ENCODE measurements at places on chromosomes 3 and 15. TPM values are rescaled to one million over a fixed set of nuclear protein-coding genes. Genes with fewer than 3 reads are reported as not detected.

DNA sequence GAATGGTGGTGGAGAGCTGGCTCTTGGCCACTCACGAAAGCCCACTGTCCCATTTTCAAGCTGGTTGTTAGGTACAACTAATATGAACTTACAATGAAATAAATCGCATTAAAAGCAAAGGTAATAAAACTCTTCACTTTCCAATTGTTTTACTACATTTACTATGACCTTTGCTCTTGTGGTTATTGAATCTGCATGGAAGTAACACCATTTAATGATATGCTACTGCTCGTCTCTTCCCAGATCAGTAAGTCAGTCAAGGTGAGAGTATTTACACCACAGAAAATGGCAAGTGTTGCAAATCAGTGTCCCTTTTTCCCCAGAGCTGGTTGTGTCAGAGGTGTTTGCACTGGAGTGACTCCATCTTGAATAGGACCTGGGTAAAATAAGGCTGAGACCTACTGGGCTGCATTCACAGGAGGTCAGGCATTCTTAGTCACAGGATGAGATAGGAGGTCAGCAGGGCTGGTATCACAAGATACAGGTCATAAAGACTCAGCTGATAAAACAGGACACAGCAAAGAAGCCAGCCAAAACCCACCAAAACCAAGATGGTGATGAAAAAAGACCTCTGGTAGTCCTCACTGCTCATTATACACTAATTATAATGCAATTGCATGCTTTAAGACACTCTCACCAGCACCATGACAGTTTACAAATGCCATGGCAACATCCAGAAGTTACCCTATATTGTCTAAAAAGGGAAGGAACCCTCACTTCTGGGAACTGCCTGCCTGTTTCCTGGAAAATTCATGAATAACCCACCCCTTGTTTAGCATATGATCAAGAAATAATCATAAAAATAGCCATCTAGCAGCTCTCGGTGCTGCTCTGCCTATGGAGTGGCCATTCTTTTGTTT, 57.6 kb downstream of the FRMD4B start:
- no peaks in the 10 kb centered on the region for H3K27me3 ChIP-seq
- DNase-seq = no peak
- peak overlapping the region; percentile 66 for H3K27ac ChIP-seq
- H3K36me3 ChIP-seq = no peaks in the 10 kb centered on the region
- H3K4me1 ChIP-seq = peaks cover 39% of the 10 kb centered on the region

- H3K4me1 ChIP-seq = no peaks in the 10 kb centered on the region
- H3K27me3 ChIP-seq = no peaks in the 10 kb centered on the region
- H3K27ac ChIP-seq = no peak overlapping the region
- H3K36me3 ChIP-seq = no peaks in the 10 kb centered on the region
- H3K4me3 ChIP-seq = no peak overlapping the region
- DNase-seq = no peak
Observed at GRCh38 chr3:79052054-79052681, 715.6 kb downstream of the ROBO1 start.

- no peaks in the 10 kb centered on the region for H3K36me3 ChIP-seq
- no peak overlapping the region for H3K27ac ChIP-seq
- no peak for DNase-seq
Observed at GRCh38 chr3:161354554-161354953, 16.8 kb downstream of the SPTSSB start.

The MED12L gene
- total RNA-seq = 0.92 TPM

GRCh38 chr3:196208942-196209695, 2.1 kb downstream of the ZDHHC19 start:
- H3K36me3 ChIP-seq = no peaks in the 10 kb centered on the region
- peaks cover 24% of the 10 kb centered on the region for H3K27me3 ChIP-seq
- no peak for DNase-seq
- peak overlapping the region; percentile 60 for H3K4me3 ChIP-seq

GRCh38 chr15:63255489-63255990, 21.9 kb upstream of the APH1B start:
- no peak for DNase-seq
- peaks cover 59% of the 10 kb centered on the region for H3K36me3 ChIP-seq
- H3K4me1 ChIP-seq = peaks cover 10% of the 10 kb centered on the region
- no peaks in the 10 kb centered on the region for H3K27me3 ChIP-seq

GRCh38 chr3:105369500-105370371, 3.0 kb downstream of the ALCAM start:
- no peaks in the 10 kb centered on the region for H3K36me3 ChIP-seq
- peak overlapping the region; percentile 91 for H3K4me3 ChIP-seq
- DNase-seq = peak; percentile 40
- peaks cover 40% of the 10 kb centered on the region for H3K4me1 ChIP-seq
- H3K27ac ChIP-seq = peak overlapping the region; percentile 95
- peaks cover 17% of the 10 kb centered on the region for H3K27me3 ChIP-seq

GRCh38 chr15:48411971-48412591, 80.9 kb downstream of the DUT start:
- no peak overlapping the region for H3K27ac ChIP-seq
- no peaks in the 10 kb centered on the region for H3K27me3 ChIP-seq
- DNase-seq = no peak
- H3K4me1 ChIP-seq = no peaks in the 10 kb centered on the region
- no peak overlapping the region for H3K4me3 ChIP-seq

DNA sequence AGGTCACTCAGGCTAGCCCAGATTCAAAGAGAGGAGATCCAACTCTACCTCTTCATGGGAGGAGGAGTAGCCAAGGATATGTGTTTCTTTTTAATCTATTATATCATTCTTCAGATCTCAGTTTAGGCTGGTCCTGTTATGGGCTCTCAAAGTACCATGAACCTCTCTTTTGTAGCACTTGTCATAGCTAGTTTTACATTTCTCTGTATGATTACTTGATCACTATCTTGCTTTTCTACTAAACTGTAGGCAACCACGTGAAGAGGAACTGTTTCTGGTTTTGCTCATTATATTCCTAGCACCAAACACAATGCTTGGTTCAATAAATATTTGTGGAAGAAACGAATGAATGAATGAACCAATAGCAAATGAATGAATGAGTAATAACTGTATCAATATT, 29.6 kb downstream of the CD86 start:
- no peak overlapping the region for H3K4me3 ChIP-seq
- peaks cover 37% of the 10 kb centered on the region for H3K4me1 ChIP-seq
- H3K27me3 ChIP-seq = no peaks in the 10 kb centered on the region

GRCh38 chr3:169454060-169454317, 209.5 kb downstream of the MECOM start:
- no peaks in the 10 kb centered on the region for H3K36me3 ChIP-seq
- no peak overlapping the region for H3K4me3 ChIP-seq
- H3K27ac ChIP-seq = no peak overlapping the region
